ENCODE measurements at places on chromosomes 5 and 9. TPM values are rescaled to one million over a fixed set of nuclear protein-coding genes. Genes with fewer than 3 reads are reported as not detected.

DNA sequence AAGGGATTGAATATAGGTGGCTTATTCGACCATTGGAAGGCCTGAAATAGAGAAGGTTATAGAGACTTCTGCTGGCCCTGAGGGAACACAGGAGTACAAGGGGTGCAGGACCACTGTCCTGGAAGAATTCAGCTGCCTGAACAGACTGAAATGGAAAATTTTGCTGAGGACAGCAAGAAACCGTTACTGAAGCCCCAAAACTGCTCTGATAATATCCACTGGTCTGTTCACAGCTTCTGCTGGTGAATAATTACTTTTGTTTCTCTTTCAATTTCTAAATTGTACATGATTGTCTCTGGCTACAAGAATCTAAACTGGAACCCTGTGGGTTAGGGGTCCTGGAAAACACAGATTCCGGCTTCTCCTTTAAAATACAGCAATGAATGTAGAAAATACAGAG, 218.5 kb upstream of the CDH12 start:
- H3K4me3 ChIP-seq = no peak overlapping the region
- H3K36me3 ChIP-seq = no peaks in the 10 kb centered on the region
- H3K4me1 ChIP-seq = no peaks in the 10 kb centered on the region
- no peak overlapping the region for H3K27ac ChIP-seq

- peaks cover 12% of the 10 kb centered on the region for H3K4me1 ChIP-seq
- H3K36me3 ChIP-seq = no peaks in the 10 kb centered on the region
- peaks cover 17% of the 10 kb centered on the region for H3K27me3 ChIP-seq
- H3K4me3 ChIP-seq = no peak overlapping the region
- no peak overlapping the region for H3K27ac ChIP-seq
- no peak for DNase-seq
Measured at GRCh38 chr9:131837316-131837715, 97.4 kb upstream of the RAPGEF1 start.

The CYSRT1 gene
- 1.3 TPM for total RNA-seq

The AK3 gene
- 45.1 TPM for total RNA-seq

The DRD1 gene
- total RNA-seq = 0.23 TPM

Data from astrocyte (in vitro differentiated cells and primary cell).